Eye (tissue), 1 donor: ENCODE measurements at places on chromosomes 16 and 17.

DNA sequence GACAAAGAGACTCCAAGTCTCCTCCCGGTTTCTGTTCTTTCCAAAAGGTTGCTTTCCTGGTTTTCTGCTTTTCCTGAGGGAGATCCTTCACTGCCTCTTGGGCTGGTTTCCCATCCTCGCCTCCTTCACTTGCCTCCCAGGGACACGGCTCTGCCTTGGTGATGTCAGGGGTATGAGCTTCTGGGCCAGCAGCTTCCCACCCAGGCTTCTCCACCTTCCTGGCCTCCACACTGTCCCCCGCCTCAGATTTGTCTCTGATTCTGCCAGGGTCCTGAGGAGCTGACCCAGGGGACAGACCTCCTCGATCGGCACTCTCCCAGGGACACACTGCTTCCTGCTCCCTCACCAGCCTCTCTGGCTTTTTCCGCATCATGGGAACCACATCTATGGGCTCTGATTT lies 14.5 kb downstream of the GPR179 start:
- DNase-seq, result no peak

GRCh38 chr17:78861229-78861628 lies 20.6 kb upstream of the USP36 start:
- no peak for DNase-seq

DNA sequence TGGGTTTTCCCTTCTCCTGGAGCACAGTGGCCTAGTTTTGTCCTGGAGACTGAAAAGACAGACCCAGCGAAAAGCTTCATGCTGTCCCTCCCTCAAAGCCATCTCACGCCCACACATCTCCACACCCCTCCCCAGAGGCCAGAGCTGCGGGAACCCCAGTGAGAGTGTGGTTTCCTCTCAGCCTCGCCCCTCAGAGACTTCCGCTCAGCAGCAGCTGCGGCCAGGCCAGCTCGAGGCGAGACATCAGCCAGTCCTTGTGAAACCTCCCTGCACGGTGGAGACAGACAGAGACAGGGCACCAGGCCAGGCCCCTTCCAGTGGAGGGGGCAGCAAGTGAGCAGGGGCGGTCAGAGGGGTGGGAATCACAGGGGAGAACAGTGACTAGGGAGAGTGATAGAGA lies 77.0 kb upstream of the TNRC6C start:
- DNase-seq, result peak; percentile 77

DNA sequence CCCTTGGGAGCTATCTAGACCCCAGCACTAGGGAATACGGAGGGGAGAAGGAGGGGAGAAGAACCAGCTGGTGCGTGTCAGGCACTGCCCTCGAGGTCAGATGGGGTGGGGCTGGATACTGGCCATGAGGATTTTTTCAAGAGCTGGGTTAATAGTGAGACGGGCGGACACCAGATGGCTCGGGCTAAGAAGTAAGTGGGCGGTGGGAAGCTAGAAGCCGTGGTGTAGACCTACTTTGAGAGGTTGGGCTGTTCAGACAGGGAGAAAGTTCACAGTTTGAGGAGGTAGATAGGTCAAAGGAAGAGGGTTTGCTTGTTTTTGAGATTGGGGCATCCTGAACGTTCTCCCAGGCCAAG lies 303.8 kb downstream of the SEC14L1 start:
- peak; percentile 56 for DNase-seq

DNA sequence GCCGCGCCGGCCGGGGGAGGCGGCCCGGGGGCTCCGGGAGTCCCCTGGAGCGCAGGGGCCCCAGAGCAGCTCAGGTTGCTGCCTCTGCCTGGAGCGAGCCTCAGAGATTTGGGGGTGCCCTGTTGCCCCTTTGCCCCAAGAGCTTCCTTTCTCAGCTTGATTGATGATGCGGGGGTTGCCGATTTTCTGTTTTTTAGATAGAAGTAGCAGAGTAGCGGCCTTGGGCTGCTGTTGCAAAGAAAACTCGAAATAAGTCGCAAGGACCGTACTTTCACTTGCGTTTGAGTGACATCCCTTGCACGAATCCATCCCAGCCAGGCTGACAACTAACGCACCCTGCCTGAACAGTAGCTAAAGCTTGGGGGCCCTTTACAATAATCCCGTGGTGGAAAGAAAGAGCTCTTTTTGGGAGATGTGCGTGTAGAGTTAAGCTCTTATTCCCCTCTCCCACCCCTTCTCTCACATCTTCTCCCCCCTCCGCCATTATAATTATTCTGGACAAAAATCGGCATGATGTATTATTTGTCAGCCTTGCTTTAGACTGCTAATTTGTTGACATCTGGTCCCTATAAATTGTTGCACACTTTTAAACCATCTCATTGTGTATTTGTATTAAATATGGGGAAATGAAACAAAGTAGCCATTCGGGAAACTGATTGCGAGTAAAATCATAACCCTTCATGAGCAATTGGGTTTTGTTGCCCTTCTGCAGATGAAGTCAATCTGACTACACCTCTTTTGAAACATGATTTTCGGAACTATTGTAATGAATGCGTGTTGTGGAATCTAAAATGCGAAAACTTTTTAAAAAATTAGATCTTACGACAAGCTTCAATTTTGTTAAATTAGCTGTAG lies 873 bp downstream of the USP10 start:
- peak; percentile 67 for DNase-seq

- DNase-seq, result no peak
These were observed 236.4 kb upstream of the AXIN2 start for GRCh38 chr17:65797809-65798208.

DNA sequence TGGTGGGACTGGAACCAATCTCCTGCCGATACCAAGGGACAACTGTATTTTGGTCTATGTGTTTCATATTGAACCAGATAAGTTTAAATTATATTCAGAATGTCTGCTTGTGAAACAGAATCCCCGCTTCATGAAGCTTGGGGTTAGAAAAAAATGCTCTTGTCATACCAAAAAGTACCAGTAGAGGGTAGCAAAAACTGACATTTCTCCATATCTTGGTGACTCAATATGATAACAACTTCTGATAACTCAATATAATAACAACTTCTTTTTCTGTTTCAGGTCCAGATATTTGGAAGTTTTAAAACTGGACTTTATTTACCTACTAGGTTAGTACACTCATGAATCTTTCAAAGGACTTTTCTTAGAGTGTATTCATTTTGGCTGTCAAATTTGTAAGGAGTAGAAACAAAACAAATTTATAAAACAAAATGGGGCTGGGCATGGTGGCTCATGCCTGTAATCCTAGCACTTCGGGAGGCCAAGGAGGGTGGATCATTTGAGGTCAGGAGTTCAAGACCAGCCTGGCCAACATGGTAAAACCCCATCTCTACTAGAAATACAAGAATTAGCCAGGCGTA lies 52.3 kb upstream of the ADCY7 start:
- peak; percentile 91 for DNase-seq

GRCh38 chr17:44981221-44981968 lies 13.3 kb upstream of the C1QL1 start:
- no peak for DNase-seq

GRCh38 chr16:2370721-2371120 lies 30.2 kb upstream of the ABCA3 start:
- DNase-seq, result no peak

DNA sequence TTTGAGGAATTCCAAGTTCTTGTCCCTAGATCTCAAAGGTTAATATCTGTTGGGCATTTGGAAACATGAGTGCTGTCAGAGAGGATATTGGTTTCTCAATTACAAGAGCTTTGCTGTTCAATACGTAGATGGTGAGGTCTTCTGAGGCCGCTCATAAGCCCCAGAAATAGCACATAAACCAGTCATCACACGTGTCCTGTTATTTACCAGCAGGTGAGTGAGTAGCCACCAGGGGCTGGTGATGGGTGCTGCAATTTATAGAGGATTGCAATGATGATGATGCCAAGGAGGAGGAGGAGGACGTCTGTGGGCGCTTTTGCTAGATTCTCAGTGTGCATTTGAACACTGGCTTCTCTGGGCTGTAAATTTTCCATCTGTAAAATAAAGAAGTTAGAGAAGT lies 89.0 kb downstream of the SALL1 start:
- no peak for DNase-seq

DNA sequence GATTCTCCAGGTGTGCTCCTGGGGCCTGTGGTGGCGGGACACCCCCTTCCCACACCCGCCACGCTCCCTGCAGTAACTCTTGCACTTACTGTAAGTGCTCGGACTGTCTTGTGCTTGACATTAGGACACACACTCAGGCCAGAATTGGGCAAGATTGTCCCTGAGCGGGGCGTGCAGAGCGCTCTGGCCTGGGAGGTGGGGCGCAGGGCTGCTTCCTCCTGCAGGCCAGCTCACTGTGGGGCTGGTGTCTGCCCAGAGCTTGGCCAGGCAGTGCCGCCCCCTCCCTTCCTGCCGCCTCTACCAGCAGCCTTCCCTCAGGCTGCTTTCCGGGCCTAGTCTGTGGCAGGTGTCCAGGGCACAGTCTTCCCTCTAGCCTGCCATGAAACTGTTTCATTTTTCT lies 6.1 kb upstream of the ATP6V0C start:
- DNase-seq, result no peak

GRCh38 chr17:19702217-19702641 lies 14.2 kb downstream of the SLC47A2 start:
- no peak for DNase-seq

DNA sequence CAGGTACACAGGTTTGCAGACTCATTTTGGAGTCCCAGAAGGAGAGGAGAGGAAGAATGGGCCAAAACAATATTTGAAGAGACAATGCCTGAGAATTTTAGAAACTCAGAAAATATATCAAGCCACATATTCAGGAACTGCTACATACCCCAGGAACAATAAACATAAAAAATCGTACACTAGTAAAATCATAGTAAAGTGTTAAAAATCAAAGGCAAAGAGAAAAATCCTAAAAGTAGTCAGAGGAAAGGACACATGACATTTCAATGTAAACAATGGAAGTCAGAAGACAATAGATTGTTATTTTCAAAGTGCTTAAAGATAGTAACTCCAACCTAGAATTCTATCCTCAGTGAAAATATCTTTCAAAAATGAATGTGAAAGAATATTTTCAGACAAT lies 28.5 kb upstream of the NACA2 start:
- DNase-seq, result no peak

GRCh38 chr16:29729116-29729521 lies 16.7 kb downstream of the C16orf54 start:
- peak; percentile 68 for DNase-seq

DNA sequence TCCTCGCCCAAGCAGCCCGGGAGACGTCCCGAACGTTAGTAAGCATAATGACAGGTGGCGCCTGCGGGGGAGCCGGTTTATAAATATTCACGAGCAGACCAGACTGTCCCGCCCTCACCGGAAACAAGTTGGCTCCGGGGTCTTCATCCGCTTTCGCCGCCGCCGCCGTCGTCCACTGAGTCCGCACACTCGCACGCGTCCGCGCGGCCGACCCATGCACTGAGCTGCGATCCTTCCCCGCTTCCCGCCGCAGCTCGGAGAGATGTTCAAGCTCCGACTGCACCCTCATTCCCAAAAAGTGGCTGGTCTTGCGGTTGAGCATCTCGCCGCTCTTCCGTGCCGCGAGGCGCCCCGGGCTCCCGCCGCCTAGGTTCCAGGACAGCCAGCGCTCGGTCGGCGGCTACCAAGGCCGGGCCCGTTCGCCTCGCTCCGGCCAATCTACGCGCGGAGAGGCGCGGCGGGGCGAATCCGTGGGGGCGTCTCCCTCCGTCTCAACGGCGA lies 385 bp downstream of the CFAP119 start:
- DNase-seq, result peak; percentile 52

DNA sequence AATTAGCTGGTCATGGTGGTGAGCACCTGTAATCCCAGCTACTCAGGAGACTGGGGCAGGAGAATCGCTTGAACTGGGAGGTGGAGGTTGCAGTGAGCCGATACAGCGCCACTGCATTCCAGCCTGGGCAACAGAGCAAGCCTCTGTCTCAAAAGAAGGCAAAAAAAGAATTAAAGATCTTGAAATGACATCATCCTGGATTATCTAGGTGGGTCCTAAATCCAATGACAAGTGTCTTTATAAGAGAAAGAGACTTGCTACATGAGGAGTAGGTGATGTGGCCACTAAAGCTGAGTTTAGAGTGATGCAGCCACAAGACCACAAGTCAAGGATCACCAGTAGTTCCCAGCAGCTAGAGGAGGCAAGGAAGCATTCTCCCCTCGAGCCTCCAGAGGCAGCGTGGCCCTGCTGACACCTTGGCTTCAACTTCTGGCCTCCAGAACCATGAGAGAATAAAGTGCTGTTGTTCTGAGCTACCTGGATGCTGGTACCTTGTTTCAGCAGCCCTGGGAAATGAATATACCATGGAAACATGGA lies 15.8 kb downstream of the CIITA start:
- no peak for DNase-seq

GRCh38 chr17:51643702-51644490 lies 383.6 kb downstream of the UTP18 start:
- DNase-seq, result no peak

DNA sequence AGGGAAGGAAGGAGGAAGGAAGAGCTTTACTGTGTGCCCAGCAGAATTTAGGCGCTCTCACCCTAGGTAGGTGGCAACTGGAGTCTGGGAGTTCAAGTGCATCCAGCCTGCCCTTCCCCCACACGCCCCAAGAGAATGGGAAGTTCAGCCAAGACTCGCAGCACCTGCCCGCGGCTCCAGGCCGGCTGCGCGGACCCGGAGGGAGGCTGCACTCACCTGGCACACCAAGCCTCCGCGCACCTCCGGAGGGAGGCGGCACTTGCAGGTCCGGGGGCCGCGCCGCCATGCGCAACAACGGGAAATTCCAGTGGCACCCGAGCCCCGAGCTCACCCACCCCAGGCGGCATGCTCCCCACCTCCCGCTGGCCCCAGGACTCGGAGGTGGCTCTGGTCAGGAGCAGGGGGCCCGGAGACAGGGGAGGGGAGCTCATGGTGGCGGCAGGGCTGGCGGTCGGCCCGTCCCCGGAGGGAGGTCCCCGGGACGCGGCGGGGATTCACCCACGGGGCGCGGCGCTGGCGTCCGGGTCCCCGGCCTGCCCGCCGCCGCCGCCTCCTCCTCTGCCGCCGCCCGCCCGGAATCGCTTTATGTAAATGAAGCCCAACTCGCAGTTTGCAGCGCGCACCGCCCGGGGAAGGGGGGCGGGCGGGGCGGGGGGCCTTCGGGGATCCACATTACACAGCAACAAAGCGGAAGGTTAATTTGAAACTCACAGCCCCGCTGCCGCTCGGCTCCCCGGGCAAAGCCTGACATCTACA lies at the start of gene ZFHX3:
Gene ZFHX3, minus strand, starts transcription at position 593 of the 756 bp plus-strand sequence. CDS start 87,983 bp downstream, outside the sequence.
- DNase-seq, result peak; percentile 88

- DNase-seq, result no peak
These were observed 64.5 kb upstream of the MED9 start for GRCh38 chr17:17412326-17412725.

GRCh38 chr17:81815646-81815986 lies 11.7 kb downstream of the GCGR start:
- no peak for DNase-seq
